ENCODE measurements at places on chromosomes 1 and 21.

- no peak for DNase-seq
Observed at GRCh38 chr1:244862354-244862698, 2.0 kb downstream of the HNRNPU start.

DNA sequence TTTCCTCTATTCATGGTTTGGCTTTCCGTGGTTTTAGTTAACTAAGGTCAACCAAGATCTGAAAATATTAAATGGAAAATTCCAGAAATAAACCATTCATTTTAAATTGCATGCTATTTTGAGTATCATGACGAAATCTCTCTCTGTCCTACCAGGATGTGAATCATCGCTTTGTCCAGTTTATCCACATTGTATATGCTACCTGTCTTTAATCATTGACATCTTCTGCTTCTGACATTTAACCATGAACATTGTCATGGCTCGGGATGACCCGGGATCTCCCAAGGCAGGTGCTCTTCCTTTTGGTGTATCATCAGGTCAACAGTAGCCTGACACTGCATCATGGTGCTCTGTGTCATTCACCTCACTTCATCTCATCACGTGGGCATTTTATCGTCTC is 125.5 kb upstream of the HNRNPU start:
- no peak for DNase-seq

- DNase-seq = no peak
Observed at GRCh38 chr1:219296430-219297355, 123.0 kb downstream of the LYPLAL1 start.

GRCh38 chr1:201397675-201398074 is 1.4 kb downstream of the LAD1 start:
- DNase-seq = no peak

GRCh38 chr1:183188240-183188639 is 2.2 kb downstream of the LAMC2 start:
- DNase-seq = no peak

- DNase-seq = no peak
Observed at GRCh38 chr1:43832255-43832654, 101.3 kb upstream of the ARTN start.

DNA sequence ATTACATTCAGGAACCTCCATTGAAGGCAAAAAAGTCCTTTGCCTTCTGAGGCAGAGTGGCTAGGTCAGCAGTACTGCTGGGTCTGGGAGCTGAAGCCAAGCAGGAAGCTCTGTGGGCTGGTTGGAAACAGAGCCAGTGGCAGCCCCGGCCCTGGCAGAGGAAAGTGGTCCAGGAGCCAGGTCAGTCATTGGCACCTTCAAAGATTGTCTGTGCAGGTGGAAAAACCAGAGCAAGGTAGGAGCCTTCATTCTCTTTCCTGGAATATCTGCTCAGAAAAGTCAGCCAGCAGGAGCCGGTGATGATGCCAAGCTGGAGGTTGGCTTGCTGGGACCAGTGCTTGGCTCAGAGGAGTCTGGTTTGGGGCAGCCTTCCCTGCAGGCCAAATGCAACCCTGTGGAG is 12.5 kb upstream of the DISP3 start:
- DNase-seq = no peak

DNA sequence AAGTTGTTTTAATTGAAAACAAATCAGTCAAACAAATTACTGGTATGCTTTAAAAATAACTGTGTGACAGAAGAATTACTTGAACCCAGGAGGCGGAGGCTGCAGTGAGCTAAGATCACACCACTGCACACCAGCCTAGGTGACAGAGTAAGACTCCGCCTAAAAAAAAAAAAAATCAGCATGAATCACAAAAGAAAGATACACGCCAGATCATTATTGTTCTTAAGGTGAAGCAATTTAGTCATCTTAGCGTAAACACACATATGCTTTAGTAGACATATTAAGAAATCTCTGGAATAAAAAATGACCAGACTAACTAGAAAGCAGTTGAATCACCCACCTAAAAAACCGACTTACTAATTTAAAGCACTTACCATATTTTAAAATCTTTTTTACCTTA is 20.2 kb downstream of the RERE start:
- no peak for DNase-seq

DNA sequence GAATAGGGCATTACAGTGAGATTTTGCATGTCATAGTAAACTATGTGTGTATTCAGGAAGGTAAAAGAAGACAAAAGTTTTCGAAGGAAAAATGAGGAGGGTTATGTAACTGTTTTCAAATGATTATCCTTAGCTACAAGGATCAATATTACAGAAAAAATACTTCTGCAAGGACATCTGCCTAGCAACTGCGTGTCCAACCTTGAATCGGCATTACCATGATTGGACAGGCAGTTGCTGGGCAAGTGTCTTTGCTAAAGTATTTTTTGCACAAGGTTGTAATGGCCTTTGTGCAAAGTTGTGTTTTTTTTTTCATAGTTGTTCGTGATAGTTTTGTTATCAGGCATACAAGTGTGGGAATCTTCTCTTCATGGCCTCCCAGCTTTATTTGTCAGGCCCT is 136.8 kb downstream of the FASLG start:
- no peak for DNase-seq

DNA sequence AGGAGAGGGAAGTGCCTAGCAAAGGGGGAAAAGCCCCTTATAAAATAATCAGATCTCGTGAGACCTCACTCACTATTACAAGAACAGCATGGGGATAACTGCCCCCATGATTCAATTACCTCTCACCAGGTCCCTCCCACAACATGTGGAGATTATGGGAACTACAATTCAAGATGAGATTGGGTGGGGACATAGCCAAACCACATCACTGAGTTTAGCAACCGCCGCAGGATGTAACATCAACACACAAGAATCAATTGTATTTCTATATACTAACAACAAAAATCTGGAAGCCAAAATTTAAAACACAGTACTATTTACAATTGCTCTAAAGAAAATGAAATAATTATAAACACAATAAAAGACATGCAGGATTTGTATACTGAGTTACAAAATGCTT is 21.9 kb downstream of the DIRAS3 start:
- DNase-seq = no peak

- DNase-seq = no peak
Observed at GRCh38 chr1:222892137-222892769, 77.4 kb downstream of the DISP1 start.

DNA sequence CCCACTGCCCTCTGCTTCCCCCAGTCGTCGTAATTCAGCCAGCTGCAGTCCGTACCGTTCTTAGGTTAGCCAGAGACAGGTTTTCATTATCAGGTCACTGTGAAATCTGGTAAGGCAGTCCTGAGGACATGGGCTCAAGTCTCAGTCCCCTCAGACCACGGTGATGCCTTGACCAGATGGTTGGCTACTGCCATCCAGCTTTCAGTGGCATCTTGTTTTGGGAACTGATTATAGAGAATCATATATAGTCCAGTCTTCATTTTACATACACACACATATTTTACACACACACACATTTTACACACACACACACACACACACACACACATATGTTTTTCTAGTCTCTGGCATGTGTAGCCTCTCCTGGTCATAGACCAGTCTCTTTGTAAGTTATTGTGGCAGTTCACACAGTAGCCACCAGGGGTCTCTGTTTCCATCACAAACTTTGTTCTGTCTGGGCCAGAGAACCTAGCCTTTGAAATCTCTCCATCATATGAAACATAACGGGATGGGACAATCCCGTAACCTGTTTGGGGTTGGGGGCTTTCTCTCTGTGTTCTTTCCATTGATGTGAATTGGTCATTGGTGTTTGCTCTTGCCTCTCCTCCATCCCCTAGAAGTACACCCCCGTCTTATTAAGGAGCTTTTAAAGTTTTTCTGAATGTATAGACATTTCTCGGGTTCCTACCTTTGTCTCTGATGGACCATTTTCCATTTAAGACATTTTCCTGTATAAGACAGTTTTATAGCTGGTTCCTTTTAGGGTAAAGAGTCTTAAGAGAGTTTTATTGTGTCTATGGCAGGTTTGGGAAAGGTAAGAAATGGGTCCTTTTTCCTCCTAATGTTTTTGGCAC is 8.4 kb upstream of the IKBKE start:
- DNase-seq = peak; percentile 60

DNA sequence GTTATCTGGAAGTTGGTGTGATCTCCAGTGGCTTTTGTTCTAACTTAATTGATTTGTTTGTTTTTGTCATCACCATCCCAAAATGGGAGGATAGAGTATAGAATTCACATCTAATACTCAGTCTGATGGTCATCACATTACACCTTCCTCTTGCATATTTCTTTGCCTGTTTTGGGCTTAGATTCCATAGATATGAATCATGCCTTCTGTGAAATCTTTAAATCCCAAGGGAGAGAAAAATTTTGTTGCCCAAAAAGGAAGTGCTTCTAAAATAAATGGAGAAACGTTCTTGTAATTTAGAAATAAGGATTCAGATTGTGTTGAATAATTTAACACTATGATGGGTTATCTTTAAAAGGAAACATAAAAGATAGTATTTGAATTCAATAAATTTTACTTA is 446.0 kb upstream of the LRRC7 start:
- no peak for DNase-seq

DNA sequence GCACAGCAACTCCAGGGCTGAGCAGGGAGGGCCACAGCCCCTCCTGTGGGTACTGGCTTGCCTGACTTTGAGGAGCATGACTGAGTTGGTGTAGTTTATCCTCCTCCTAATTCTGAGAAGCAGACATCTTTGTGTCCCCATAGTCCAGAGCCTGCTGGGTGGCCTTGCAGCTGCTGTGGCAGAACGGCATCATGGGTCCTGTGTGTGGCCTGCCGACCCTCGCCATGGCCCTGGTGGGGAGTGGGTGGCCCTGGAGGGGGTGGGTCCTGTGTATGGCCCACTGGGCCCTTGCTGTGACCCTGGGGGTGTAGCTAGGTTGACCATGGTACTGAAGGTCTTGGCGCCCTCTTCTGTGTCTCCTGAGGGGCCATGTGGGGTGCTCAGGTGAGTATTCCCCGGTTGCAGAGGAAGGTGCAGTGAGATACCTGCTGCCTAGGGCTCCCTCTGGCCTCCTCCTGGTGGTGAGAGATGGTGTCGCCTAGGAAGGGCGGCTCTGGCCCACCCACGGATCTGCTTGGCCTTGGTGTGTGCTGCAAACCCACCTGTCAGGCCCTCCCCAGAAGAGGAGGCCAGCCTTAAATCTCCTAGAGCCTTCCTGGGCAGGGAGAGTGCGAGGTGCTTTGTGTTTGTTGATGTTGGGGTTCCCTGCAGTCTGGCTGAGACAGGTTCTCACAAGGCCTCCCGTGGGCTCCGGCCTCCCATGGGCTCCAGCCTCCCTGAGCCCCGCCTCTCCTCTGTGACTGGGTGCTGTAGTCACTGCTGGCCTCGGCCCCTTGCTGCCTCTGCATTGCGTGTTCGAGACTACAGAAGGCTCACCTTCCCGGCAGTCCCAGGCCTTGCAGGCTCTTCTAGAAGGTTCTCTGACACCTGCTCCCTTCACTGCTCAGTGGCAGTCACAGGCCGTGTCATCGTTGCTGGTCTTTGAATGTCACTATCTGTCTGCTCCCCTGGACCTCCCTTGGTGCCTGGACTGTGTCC is 7.8 kb downstream of the SNAP47 start:
- no peak for DNase-seq

DNA sequence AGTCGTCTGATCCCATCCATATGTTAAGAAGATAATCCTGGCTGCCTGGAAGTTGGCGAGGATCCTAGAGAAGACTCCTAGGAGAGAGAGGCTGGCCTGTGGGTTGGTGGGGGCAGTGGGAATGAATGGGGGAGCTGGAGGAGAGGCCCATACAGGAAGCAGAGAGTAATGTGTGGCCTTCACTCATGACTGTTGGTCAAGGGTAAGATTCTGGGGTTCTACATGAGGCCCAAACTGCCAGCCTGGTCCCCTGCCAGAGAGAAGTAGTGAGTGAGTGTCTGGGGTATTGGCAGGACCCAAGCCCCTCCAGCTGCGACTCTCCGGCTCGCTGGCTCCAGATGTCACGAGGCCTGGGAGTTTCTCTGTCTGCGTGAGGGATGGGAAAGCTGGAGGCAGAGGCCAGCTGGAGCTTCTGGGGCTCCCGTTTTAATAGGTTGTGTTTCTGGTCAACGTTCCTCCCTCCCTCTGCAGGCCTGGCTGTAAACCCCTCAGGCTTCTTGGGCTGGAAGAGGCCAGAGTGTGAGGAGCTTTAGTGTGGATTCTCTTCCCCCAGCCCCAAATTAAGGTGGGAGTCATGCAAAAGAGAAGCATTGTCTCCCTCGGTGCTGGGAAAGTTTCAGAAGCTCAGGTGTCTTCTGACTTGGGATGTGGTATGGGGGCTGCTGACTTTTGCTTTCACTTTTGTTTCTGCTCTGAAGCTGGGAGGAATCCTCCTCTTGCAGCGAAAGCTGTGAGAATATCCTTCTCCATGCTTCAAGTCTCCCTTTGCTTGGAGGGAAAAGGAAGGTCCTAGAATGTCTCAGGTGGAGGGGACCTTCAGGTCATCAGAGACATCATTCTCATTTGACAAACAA is 2.6 kb downstream of the TMEM51 start:
- DNase-seq = no peak

DNA sequence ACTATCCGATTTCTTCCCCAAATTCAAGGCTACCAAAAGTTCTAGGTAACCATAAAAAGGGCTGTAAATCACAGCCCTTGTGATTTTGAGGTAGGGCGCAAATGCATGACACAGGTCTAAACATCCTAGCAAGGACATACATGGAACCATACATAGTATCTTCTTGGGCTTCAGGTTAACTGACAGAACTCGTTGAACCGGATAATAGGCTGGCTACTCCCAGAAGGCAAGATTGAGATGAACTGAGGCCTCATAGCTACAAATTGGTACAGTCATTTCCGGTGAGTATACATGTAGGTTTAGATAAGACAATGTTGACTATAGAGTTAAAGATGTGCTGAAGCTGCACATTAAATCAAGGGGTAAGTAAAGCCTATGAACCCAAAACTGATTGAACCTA is 27.3 kb upstream of the TP53BP2 start:
- DNase-seq = no peak

GRCh38 chr1:65471213-65471833 is 50.9 kb downstream of the LEPR start:
- no peak for DNase-seq

GRCh38 chr1:214066936-214067335 is 79.2 kb downstream of the PROX1 start:
- no peak for DNase-seq

DNA sequence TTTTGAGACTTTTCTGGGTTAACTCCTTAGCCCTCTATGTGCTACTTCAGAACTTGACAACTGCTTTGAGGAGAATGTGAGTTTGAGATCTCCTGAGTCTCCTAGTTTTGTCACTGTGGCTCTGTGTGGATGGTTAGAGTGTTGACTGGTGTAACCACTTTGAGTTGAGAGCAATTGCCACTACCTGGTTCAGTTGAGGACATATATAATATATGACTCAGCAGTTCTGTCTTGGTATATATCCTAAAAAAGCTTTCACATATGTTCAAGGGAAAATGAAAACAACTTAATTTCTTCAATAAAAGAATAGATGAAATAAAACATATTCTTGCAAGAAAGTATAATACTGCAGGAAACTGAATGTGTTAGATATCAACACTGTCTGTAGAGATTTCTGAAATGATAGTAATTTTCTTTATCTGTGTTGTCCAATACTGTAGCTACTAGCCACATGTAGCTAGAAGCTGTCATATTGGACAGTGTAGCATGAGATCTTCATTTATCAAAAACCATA is 96.7 kb upstream of the QSOX1 start:
- no peak for DNase-seq
